CD4-positive, alpha-beta T cell treated with Interleukin-4 for 4 hours (primary cell): ENCODE measurements at places on chromosomes 6 and 20.

DNA sequence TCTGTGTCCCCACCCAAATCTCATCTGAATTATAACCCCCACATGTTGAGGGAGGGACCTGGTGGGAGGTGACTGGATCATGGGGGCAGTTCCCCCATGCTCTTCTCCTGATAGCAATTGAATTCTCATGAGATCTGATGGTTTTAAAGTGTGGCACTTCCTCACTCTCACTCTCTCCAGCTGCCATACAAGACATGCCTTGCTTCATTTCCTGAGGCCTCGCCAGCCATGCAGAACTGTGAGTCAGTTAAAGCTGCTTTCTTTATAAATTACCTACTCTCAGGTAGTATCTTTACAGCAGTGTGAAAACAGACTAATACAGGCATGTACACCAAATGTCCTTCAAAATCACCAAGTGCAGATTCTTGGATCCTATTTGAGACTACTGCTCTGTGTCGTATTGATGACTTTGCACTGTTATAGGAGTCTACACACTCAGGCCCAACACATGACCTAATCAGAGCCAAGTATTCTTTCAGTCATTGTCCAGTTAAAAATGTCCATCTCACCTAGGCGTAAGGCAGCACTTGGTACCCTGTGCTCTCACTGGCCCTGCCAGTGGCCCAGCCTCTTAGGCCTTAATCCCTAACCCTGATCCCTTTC is 52.8 kb upstream of the UST start:
- no peak for DNase-seq

DNA sequence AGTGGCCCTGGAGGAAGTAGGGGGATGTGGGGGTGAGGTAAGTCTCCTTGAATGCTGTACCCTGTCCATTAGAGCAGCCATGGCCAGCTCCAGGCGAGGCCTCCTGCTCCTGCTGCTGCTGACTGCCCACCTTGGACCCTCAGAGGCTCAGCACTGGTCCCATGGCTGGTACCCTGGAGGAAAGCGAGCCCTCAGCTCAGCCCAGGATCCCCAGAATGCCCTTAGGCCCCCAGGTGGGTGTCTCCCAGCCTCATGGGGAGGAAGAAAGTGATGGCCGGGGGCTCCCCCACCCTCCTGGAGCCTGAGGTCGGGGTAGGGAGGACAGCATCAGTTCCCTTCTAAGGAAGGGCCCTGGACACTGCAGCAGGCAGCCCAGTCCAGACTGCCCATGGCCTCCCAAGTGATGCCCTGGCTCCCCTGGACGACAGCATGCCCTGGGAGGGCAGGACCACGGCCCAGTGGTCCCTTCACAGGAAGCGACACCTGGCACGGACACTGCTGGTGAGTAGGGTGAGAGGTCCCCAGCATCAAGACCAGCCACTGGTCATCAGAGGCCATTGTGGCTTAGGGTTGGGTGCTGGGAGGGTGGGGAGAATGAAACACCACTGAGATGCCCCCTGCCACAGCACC is 1.0 kb downstream of the GNRH2 start:
- no peak for DNase-seq

DNA sequence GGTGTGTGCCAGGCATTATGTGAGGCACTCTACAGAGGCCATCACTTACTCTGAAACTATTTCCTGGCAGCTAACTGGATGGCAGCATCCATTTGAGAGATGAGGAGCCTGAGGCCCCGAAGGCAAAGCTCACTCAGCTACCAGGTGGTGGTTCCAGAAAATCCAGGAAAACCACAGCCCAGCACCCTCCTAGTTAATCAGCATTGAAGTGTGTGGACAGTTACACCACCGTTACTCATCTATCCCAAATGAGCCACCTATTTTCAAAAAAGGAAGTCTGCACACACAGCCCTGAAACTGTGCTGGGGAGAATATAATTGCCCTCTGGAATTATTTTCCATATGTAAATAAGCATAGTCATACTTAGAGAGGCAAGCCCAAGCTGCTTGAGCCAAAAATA is 67.4 kb downstream of the CNBD2 start:
- no peak for DNase-seq

DNA sequence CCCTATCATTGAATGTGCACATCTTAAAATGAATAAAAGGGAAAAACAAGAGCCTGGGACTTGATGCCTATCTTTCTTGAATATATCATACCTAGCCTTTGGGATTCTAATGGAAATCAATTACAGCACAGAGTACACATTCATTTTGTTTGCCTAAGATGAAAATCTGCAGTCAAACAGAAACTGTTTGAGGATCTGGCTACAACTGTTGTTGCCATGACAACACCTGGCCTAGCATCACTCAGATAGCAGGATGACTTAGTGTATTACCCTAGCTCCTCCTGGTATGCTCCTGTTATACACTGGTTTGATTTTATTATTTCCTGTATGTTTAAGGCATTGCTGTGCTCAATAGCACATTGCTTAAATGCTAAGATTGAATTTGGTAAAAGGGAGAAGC is 71.5 kb upstream of the LAMP5 start:
- no peak for DNase-seq

DNA sequence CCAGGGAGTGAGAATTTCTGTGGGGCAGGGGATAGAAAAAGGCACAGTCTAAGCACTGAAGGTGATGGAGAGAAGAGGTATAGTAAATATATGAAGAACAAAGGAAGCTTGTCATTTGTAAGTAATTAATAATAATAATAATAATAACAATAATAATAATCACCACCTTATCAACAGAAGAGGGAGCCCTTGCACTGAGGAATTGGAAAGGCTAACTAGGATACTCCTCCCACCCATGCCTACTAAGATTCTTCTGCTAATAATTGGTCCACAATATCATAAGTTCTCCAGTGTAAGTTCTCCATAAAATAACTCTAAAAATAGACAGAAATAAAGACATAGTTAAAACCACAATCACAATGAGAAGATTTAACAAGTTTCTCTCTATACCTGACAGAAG is 912 bp upstream of the OR12D3 start:
- DNase-seq: no peak

DNA sequence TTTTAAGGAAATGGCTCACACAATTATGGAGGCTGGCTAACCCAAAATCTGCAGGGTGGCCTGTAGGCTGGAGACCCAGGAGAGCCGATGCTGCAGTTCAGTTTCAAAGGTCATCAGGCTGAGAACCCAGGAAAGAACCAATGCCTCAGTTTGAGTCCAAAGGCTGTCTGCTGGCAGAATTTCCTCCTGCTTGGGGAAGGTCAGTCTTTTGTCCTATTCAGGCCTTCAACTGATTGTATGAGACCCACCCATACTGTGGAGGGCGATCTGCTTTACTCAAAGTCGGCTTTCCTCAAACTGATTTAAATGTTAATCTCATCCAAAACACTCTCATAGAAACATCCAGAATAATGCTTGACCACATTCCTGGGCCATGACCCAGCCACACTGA is 189.7 kb upstream of the CDYL start:
- no peak for DNase-seq

GRCh38 chr20:23115822-23116221 is 29.7 kb upstream of the CD93 start:
- DNase-seq: peak; percentile 17

DNA sequence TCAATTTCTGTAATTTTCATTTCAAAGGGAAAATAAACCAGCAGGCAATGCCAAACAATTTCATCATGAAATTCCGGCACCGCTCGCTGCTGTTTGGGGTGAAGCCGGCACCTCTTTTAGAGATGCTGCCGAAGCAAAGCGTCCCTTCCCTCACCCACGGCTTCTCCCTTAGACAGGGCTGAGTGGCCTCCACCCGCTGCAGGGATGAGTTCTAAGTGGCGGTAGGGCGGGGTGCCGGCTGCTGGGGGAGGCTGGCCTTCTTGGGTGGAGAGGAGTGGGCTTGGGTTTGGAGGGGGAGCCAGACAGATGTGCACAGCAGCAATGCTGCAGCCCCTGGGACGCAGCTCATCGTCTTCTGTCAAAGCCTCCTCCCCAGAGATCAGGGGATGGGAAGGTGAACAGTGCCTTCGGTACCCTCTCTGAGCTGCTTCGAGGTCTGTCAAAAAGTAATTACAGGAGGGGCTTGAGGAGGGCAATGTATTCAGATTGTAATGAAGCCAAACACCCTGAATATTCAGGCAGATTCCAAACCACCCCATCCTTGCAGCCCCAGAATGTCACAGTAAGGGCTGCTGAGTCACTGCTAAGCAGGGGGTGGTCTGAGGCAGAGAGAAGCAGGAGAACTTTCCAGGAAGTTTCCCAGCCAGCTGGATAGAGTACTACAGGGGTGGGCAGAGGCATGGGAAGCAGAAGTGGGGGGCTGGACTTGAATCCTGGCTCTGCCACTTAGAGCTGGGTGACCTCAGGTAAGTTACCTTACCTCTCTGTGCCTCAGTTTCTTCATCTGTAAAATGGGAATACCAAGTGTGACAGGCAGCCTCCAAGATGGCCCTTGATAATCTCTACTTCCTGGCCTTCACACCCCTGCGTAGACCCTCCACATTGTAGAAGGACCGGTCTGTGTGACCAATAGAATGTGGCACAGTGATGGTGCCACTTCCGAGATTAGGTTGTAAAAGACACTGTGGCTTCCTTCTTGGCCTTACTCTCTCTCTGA is 96.6 kb downstream of the SULF2 start:
- DNase-seq: no peak

GRCh38 chr6:47069156-47069555 is 27.0 kb upstream of the ADGRF1 start:
- no peak for DNase-seq

DNA sequence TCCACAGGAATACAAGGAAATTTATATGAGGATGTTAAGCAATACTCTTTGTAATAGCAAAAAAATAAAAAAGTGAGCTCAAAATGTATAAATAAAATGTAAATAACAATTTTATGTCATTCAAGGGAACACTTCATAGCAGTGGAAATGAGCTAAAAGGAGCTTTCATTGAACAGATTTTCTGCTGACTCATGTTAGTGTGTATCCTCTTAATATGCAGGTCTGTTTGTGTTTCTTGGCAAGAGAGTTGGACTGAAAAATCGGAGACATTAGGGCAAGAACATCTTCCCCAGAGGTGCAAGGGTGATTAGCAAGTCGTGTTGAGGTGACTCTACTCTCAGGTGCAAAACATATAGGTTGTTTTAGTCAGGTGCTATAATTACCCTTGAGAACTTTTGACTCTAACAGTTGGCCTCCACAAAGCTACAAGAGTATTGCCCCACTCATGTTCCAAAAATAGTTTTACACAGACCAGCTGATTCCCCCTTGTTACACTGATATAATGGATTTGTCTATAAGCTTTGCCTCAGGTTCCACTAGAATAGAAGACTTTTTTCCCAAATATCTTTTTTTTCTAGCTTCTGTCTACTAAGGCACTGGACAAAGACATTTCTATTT is 702.9 kb downstream of the TENT5A start:
- DNase-seq: no peak

- DNase-seq: no peak
These were observed 20.8 kb upstream of the IBTK start for GRCh38 chr6:82268301-82268846.
